ENCODE measurements at places on chromosomes 3 and 15. TPM values are rescaled to one million over a fixed set of nuclear protein-coding genes. Genes with fewer than 3 reads are reported as not detected.

- no peak for DNase-seq
These were observed 511.1 kb upstream of the PROK2 start for GRCh38 chr3:72295962-72296450.

DNA sequence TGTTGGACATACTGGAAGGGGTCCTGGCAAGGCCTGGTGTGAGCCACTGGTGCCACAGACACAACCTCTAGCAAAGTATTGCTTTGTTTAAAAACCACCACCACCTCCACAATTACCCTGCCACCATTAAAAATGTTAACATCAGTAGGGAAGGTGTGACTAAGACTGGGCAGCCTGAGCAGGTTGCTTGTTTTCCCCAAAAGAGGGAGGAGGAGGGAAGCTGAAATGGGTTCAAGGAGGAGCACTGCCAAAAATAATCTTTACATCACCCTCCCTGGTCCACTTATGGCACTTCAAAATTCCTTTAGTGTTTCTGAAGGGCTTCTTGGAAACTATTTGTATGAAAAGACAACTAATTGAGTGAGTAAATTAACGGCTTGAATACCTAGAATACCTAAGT is 99.8 kb upstream of the FGF7 start:
- DNase-seq: no peak

DNA sequence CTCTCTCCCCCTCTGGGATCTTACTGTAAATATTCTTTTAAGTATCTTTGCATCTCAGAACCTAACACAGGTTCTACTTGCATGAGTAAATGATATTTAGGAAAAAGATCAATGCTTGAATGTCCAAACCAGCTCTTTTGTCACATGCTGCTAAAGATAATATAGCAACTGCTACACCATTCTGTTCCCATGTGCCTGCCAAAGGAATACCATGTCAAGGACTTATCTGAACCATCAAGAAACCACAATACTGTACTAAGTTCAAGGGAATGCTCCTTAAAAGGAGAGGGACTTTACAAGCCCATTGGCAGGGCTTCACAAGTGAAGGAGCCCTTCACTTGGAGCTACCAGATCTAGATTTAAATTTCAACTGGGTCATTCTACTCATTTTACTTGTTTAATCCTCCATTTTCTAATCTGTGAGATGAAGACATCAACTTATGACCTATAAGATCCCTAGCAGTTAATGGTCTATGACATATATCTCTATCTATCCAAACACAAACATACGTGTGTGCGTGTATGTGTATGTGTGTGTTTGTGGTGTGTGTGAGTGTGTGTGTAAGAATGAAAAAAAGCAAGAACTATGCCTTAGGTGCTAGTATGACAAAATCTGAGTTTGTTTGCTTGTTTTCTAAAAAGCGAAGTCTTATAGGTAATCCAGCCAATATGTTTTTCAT is 13.0 kb upstream of the SEC62 start:
- no peak for DNase-seq

- DNase-seq: no peak
These were observed 23.3 kb downstream of the PDZRN3 start for GRCh38 chr3:73601481-73601880.

GRCh38 chr3:159994182-159994581 is 5.5 kb downstream of the IL12A start:
- peak; percentile 42 for DNase-seq

DNA sequence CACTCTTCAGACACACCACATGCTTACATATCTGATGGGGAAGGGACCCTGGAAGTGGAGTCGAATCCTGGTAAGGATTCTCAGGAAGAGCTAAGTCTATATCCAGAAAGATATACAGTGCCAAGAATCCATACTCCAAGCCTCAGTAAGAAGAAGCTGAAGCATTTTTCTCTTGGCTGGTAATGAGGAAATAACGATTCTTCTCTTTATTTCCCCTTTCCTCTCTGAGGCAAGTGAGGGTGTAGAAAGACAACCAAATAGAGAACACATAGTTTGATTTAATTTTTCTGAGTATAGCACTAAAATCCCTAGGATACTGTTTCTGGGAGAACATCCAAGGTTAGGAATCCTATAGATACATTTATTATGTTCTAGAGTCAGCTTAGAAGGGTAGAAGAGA is 857.3 kb downstream of the TUSC7 start:
- DNase-seq: no peak

GRCh38 chr3:121737644-121738043 is 11.9 kb downstream of the GOLGB1 start:
- no peak for DNase-seq

CATSPER2 gene
- total RNA-seq: 0.29 TPM

DENND4A gene
- total RNA-seq: 7.8 TPM

Measured in LHCN-M2 (cell line).